Kidney (tissue), 22 donors: ENCODE measurements at places on chromosomes 7 and 10.

DNA sequence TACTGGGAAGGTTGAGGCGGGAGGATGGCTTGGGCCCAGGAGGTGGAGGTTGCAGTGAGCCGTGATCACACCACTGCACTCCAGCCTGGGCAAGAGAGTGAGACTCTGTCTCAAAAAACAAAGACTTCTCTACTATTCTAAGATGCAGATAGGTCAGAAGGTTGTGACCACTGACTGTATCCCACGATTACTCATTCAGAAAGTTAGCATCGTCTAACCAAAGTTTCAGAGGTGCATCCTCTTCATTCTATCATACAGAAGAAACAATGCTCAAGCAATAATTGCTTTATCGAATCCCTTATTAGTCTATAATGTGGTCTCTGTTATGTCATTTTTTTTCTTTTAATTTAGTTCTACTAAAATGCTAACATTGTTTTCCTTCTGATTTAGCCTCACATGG lies 348.7 kb upstream of the LRGUK start:
- no peak for DNase-seq
- H3K4me3 ChIP-seq, result no peak overlapping the region
- H3K27ac ChIP-seq, result no peak overlapping the region
- H3K27me3 ChIP-seq, result no peaks in the 10 kb centered on the region
- no peaks in the 10 kb centered on the region for H3K36me3 ChIP-seq
- H3K4me1 ChIP-seq, result no peaks in the 10 kb centered on the region

DNA sequence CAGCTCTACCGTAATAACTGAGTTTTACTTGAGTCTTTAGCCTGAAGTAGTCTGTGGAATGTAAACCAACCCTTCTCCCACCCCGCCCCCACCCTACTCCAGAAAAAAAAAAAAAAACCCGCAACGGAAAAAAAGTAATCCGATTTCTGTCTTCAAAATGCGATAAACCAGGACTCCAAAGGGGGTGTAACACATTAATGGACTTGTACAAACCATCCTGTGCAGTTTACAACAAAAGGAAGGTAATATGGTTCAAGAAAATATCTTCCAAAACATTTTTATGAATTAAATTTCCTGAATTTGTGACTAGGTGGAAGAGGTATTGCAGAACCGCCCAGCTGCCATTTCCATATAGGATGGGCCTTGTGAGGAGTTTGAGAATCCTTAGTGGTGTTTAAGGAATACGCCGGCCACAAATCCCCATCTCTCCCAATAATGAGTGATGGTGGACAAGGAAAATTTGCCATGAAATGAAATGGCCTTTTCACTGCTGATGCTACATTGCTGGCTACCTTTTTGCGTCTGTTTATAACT lies 10.6 kb downstream of the SKIDA1 start:
- no peaks in the 10 kb centered on the region for H3K27me3 ChIP-seq
- peak overlapping the region; percentile 26 for H3K27ac ChIP-seq
- DNase-seq, result peak; percentile 66
- H3K4me3 ChIP-seq, result peak overlapping the region; percentile 69

GRCh38 chr7:108488768-108489538 lies 32.7 kb upstream of the NRCAM start:
- H3K27me3 ChIP-seq, result no peaks in the 10 kb centered on the region
- H3K4me1 ChIP-seq, result no peaks in the 10 kb centered on the region
- peaks cover 3% of the 10 kb centered on the region for H3K36me3 ChIP-seq
- H3K4me3 ChIP-seq, result no peak overlapping the region

DNA sequence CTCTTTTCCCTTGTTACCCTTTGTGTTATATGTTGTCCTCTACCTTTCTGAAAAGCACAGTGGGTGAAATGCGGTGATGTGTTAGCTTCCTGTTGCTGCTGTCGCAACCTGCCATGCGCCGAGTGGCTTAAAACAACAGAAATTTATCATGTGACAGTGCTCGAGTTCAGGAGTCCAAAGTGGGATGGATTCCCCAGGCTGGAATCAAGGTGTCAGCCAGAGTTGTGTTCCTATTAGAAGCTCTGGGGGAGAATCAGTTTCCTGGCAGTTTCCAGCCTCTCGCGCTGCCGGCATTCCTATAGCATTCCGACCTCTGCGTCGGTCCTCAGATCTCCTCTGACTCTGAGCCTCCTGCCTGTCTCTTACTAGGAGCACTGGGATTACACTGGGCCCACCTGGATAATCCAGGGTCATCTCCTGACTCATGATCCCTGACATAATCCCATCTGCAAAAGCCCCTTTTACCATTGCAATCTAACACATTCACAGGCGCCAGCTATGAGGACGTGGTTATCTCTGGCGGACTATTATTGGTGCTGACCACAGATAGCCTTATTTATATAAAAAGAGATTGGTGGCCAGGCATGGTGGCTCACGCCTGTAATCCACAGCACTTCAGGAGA lies 207.5 kb downstream of the CUX1 start:
- H3K36me3 ChIP-seq, result peaks cover 5% of the 10 kb centered on the region
- DNase-seq, result peak; percentile 72
- H3K4me3 ChIP-seq, result no peak overlapping the region
- H3K4me1 ChIP-seq, result no peaks in the 10 kb centered on the region
- H3K27ac ChIP-seq, result peak overlapping the region; percentile 56
- no peaks in the 10 kb centered on the region for H3K27me3 ChIP-seq

GRCh38 chr7:73893342-73894101 lies 32.6 kb downstream of the TMEM270 start:
- no peak for DNase-seq
- no peak overlapping the region for H3K4me3 ChIP-seq
- H3K4me1 ChIP-seq, result no peaks in the 10 kb centered on the region

DNA sequence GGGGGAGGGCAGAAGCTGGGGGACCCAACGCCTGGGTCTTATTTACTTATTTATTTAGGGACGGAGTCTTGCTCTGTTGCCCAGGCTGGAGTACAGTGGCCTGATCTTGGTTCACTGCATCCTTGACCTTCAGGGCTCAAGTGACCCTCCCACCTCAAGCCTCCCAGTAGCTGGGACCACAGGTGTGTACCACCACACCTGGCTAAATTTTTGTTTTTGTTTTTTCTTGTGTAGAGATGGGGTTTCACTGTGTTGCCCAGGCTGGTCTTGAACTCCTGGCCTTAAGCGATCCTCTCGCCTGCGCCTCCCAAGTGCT lies 1.7 kb upstream of the MOGAT3 start:
- no peak overlapping the region for H3K27ac ChIP-seq
- H3K4me1 ChIP-seq, result no peaks in the 10 kb centered on the region
- H3K36me3 ChIP-seq, result no peaks in the 10 kb centered on the region
- H3K4me3 ChIP-seq, result no peak overlapping the region
- no peak for DNase-seq

DNA sequence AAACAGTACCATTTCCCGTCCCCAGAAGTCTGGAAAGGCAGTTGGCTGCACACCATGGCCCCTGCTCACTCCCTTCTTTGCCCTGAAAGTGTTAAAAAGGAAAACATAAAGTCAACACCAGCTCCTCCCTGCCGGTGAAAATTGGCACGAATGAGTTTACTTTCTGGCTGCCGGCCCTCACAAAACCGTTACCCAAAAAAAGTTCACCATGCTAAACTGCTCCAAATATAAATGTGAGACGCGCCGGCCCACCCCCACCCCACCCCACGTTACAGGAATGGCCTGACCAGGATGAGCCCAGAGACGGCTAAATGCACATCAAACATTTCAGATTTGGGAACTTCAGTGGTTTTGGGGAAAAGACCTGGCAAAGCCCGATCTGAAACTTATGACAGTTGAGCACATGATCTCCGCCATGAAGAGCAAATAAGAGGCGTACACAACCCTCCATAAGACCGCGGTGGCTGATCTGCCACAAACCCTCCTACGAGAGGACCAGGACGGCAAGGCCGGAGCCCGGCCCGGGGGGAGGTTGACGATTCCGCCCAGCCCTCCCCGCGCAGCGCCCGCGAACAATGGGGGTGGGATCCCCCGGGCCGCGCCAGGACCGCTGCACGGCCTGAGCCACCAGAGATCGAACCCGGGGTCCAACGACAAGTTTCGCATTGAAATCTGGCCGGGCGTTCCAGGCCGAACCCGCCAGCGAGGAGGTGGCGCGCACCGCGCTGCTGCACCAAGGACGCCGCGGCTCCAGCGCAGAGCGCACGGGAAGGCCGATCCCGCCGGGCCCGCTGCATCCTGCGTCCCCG lies 952 bp downstream of the DIP2C start:
- no peaks in the 10 kb centered on the region for H3K4me1 ChIP-seq
- H3K27ac ChIP-seq, result peak overlapping the region; percentile 89
- DNase-seq, result peak; percentile 47
- no peaks in the 10 kb centered on the region for H3K36me3 ChIP-seq
